ENCODE measurements at places on chromosomes 2 and 18.

DNA sequence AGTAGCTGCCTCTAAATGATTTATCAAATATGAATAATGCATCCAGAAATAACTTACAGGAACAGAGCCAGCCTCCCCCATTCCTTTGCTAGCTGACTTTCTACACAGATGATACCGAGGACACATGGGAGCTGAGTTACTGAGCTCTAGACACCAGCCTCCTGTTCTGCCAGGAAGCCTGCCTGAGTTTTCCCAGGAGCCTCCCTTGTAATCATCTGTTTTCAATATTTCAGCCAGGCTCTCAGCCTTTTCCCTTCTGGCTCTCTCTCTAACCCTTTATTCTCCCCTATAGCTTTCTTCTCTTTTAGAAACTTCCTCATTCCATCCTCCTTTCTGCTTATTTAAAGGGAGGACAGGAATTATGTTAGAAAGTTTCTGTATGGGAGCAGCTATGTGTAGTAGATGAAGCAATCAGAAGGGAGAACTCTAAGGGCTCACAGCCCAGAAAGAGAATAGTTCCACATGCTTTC lies 911.6 kb downstream of the TDRD15 start:
- DNase-seq: no peak

DNA sequence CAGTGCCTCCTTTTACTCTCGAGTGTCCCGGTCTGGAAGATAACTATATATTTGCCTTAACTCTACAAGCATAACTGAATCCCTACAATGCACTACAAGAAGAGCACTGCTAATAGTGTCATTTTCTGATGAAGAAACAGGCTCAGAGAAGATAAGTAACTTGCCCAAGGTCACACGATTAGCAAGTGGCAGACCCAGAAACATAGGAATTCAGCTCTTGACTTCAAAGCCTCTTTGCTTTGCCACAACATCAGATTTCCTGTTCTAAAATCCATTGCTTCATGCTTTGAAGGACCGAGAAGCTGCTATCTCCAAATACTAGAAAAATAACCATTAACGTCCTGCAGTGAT lies 65.6 kb downstream of the HS1BP3 start:
- DNase-seq: no peak

- no peak for DNase-seq
Measured at GRCh38 chr2:127957240-127957639, 70.6 kb downstream of the SAP130 start.

- DNase-seq: no peak
Measured at GRCh38 chr2:146818122-146818521, 1026.7 kb upstream of the ACVR2A start.

GRCh38 chr2:157174321-157174720 lies 83.2 kb upstream of the GALNT5 start:
- no peak for DNase-seq

DNA sequence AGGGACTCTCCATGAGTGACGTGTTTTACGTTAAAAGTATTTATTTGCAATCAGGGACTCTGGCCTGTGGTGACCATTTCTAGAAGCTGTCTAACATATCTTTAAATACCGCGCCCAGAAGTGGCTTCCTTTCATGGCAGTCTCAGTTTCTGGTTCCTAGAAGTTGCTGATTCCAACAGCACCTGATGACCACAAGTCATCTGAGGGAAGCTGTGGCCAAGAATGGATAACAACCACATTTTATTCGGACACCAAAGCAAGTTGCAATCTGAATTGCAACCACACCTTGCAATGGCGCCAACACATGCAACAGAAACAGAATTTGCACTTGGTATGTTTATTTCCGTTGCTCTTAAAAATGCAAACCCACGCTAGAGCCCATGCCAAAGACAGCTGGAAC lies 33.1 kb downstream of the MEX3C start:
- DNase-seq: no peak
